Activated CD4-positive, alpha-beta T cell treated with anti-CD3 and anti-CD28 coated beads, Interleukin-2, amount 50 U/mL, for 48 hours (primary cell): ENCODE measurements at places on chromosomes 5 and 9.
A peak's percentile ranks its signal among the peaks of the same experiment; 100 is the strongest.

- DNase-seq = no peak
These were observed 353.2 kb downstream of the PRR16 start for GRCh38 chr5:120817044-120817985.

DNA sequence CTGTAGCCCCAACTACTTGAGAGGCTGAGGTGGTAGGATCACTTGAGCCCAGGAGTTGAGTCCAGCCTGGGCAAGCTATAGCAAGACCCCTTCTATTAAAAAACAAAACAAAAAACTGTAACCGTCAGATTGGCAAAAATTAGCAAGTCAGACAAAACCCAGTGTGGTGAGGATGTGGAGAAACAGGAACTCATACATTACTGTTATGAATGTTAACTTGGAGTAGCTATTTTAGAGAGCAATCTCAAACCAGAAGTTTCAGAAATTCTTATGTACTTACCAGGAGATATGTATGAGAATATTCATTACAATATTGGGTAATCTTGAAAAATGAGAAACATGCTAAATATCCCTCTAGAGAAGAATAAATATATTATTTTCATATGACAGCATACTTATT lies 120.3 kb downstream of the INVS start:
- no peak for DNase-seq

DNA sequence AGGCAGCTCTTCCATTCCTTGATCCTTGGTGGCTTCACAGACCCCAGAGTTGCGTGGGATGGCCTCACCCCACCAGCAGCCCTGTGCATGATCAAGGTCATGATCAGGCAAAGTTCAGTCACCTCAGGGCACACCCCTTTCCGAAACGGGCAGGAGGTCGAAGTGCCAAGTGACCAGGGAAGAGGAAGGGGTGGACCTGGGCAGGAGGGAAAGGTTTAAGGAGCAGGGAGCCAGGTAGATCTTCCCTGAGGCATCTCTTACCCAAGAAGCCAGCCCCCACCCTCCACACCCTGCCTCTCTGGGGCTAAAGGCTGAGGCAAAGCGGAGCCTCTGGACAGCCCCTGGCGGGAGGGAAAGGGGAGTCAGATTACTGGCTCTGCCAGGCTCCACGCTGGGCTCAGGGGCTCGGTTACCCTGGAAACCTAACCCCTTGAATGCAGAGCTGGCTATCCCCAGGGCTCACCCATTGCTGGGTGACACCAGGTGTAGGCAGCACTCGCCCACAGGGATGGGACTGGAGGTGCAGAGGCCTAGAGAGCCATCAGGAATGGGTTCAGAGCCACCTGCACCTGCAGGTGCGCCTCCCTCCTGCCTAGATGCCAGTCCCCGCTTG lies 3.6 kb downstream of the MGAT4B start:
- DNase-seq = no peak

- DNase-seq = no peak
These were observed 135.4 kb upstream of the GNA14 start for GRCh38 chr9:77783518-77783917.

- peak; percentile 53 for DNase-seq
These were observed 112.5 kb downstream of the WDR41 start for GRCh38 chr5:77379558-77380061.

- no peak for DNase-seq
These were observed 416.4 kb upstream of the IRX1 start for GRCh38 chr5:3179220-3179619.

DNA sequence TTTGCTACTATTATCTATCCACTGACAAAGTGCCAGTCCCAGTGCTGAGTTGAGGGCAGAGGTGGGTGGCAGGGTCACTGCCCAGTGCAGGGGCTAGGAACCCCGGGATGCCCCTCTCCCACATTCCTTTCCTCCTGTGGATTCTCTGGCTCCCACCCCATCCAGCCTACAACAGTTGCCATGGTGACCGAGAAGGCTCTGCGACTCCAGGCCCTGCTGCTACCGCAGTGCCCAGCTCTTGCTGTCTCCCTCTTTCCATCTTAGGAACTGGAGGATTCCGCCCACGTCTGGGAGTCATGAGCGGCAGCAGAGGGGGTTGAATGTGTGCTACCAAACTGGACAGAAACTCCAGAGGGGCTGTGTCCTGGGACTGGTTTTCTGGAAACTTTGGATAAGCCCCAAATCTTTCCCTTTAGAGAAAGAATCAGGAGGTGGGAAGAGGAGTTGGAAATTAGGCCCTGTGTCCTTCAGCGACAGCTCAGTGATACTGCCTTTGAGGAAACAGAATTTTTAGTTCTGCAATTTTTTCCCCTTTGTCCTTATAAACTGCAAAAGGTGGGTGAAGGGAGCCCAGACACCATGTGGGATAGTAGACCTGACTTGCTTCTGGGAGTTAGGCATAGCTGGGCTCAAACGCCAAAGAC lies 20.7 kb upstream of the C5orf47 start:
- DNase-seq = no peak

- DNase-seq = no peak
These were observed 132.4 kb downstream of the ROR2 start for GRCh38 chr9:91817493-91818224.

GRCh38 chr5:140631036-140631417 lies 1.9 kb downstream of the CD14 start:
- DNase-seq = no peak

GRCh38 chr9:91452844-91453243 lies 29.2 kb upstream of the NFIL3 start:
- DNase-seq = no peak

DNA sequence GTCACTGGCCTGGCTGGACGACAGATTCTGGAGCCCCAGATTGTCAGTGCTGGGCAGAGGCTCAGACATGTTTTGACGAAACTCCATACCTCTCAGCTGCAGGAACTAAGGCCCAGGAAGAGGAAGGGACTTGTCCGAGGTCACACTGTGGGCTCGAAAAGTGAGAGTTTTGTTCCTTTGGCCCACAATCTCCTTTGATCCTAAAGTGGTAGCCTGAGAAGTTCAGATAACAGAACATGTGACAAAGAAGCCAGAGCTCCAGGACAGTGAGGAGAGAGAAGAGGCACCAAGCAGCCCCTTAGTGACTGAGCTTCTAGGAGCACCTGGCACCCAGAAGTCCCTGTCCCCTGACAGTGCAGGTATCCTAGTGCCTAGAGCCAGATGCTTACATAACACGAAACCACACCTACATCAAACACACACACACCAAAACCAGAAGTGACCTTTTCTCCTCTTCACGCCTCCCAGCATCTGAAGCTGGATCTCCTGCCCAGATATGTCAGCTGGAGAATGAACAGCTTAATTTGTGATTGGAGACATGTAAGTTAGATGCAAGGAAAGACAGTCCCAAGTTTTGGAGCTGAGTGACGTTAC lies 88.9 kb downstream of the ADRB2 start:
- DNase-seq = no peak

DNA sequence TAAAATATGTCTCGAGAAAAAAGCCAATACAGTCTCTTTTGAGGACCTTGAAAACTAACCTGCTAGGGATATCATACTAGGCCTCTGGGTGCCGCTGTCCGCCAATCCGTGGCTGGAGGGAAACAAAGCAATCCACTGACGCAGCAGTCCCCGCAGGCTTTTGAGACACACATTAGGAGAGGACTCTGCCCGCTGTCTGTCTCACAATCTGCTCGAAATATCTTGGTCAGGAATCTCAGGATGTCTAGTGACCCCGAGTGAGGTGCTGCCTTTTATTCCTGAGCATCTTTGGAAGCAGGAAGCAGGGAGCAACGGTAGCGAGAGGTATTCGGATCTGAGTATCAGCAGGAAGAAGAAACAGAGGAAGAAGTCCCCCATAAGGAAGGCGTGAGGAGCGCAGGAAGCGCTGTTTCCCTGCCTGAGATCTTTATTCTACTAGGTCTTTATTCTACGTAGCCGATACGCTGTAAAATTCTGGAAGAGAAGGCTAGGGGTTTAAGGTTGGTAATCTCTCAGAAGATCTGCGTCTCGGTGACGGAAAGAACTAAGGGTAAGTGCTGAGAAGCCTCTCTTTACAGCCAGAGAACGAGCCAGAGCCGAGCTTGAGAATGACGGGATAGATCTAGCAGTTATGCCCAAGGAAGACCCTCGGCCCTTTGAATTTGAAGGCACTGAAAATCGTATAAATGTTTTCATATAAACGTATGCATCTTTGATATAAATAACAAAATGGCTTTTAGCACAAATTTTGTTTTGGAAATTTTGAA lies 4.0 kb upstream of the PCDHGA1 start:
- DNase-seq = peak; percentile 67

DNA sequence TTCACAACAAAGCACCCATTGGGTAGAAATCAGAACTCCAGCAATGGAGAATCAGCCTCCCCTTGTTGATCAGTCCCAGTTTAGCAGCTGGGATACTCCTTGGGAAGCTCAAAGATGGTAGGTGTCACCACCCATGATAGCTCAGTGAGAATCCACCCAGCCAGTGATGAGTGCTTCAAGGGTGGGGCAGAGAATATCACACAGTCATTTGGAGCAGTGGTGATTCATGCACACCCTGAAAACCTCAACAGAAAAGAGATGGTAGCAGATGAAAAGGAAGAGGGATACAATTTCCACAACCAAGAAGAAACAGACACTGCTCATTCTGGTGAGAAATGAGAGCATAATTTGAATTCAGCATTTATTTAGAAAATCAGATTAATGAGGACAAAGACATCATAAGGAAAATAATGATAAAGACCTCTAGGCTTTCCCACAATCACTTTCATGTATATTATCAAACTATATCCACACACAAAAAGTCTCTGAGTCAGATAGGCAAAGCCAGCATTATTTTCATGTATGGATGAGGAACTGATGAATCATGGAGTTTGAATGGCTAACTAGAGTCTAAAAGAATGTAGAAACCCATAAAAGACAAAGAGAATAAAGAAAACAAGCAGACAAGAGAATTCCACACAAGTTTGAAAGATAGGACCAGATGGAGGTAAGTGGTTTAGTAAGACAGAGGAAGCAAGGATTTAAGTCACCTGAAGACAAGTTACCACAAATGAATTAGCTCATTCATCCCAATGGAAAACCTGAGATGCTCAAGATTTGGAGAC lies 82.9 kb downstream of the FEM1C start:
- peak; percentile 28 for DNase-seq

- no peak for DNase-seq
These were observed 44.6 kb downstream of the FOCAD start for GRCh38 chr9:20728493-20729220.

DNA sequence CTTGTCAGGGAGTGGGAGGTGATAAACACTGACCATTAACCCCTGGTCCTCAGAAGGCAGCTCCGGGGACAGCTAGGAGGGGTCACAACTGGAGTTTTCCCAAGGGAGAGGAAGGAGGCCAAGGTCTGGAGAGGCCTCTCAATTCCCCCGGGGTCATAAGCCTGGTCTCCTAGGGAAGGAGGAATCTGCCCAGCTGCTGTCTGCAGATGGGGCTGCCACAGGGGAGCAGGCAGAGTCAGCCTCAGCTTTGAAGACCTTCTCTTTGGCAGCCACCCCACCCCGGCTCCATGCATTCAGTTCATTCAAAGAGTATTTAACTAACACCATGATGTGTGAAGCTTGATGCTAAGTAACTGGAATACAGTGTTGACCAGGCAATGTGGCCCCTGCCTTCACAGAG lies 74.6 kb upstream of the HSPA9 start:
- no peak for DNase-seq

GRCh38 chr5:168172760-168173223 lies 118.7 kb upstream of the WWC1 start:
- DNase-seq = no peak

GRCh38 chr5:95733107-95733665 lies 2.0 kb downstream of the RHOBTB3 start:
- DNase-seq = no peak

- no peak for DNase-seq
These were observed 43.3 kb downstream of the SPARC start for GRCh38 chr5:151643388-151643787.

DNA sequence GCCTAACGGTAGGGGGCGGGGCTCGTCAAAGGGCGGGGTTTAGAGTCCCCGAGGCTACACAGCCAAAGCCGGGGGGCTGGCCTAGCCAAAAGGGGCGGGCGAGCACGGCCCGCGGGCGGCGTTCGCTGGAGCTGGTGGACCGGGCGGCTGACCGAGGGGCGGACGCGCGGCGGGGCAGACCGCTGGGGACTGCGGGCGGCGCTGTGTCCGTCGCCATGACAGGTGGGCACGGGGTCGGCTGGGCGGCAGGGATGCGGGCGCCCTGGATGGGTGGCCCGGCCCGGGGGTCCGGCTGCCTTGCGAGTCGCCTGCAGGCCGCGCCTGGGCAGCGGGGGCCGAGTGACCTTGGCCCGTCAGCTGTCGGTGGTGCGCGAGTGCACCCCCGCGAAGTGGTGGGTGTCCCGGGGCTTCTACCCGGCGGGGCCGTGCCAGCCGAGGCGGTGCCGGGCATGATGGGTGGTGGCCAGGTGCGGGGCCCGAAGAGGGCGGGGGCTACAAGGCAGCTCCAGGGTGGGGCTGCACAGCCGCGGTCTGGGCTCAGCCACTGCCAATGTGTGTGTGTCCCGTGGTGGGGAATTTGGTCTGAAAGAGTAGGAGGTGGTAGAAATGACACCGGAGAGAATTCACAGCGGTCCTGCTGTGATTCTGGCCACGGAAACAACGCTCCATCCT lies at the start of gene CARD19:
TSS of gene CARD19 (plus strand) at position 87 of the 672 bp plus-strand sequence. CDS start at position 216, 129 bp downstream.
- peak; percentile 51 for DNase-seq
